Activated naive CD4-positive, alpha-beta T cell treated with Interleukin-2 at 50 U/mL for 16 hours (primary cell): ENCODE measurements at places on chromosomes 6 and 20.
A peak's percentile ranks its signal among the peaks of the same experiment; 100 is the strongest.

- DNase-seq: no peak
Measured at GRCh38 chr6:65627015-65627414, 80.0 kb downstream of the EYS start.

- DNase-seq: no peak
Measured at GRCh38 chr6:68194846-68195478, 440.1 kb upstream of the ADGRB3 start.

GRCh38 chr6:145734486-145735355 is 599 bp downstream of the EPM2A start:
- DNase-seq: peak; percentile 72

DNA sequence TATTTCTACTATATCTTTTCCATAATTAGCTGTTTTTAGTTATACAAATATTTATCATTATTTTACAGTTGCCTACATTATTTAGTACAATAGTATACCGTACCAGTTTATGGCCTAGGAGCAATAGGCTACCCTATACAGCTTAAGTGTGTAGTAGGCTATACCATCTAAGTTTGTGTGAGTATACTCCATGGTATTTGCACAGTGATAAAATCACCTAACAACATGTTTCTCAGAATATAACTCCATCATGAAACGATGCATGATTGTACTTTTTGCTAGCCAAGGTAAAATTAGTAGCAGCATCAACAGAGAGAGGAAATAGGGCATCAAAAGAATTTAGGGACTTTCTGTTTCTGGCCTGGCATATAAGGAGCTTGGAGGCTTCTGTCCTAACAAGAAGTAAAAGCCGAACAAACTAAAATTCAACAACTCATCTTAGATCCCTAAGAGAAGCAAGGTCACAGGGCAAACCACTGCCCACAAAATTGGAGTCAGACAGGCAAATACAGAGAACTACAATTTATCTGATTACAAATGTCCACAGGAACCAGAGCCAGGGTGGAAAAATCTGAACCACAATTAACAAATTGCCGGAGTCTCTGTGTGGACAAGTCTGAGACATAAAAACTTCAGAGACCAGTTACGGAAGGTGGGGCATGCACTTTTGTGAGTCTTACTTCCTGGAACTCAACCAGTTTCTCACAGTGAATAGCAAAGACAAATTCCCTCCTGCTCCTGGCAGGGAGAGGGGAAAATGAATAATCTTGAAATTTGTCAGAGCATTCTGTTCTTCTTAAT is 671.4 kb downstream of the RFPL4B start:
- DNase-seq: no peak

- no peak for DNase-seq
Measured at GRCh38 chr6:33095681-33096080, 19.9 kb downstream of the HLA-DPB1 start.

DNA sequence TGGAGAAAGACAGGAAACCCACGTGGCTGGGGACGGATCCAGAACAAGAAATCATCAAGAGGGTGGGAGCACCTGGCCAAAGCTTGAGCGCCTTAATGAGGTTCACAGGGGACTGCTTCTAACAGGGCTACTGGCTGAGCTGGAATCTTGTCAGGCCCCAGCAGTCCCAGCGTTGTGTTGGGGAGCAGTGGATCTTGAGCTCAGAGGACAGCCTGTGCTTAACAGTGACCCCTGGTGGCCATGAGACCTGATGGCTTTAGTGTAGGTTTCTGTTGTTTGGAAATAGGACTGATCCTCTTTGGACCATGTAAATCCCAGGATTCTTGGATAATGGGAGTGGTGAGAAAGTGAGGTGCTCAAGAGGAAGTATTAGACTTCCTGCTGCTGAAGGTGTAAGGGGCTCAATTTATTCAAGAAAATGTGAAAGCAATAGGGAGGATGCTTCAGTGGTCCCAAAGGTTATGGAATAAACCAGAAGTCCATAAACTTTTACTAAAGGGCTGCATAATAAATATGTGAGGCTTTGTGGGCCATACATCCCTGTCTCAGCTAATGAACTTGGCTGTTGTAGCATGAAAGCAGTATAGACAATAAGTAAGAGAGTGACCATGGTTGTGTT is 216.2 kb downstream of the NFATC2 start:
- peak; percentile 40 for DNase-seq

- DNase-seq: no peak
Measured at GRCh38 chr6:147194652-147195411, 9.4 kb upstream of the STXBP5 start.

- no peak for DNase-seq
Measured at GRCh38 chr6:81495999-81496398, 256.5 kb downstream of the TENT5A start.

GRCh38 chr6:157831424-157832249 is 8.6 kb downstream of the SNX9 start:
- DNase-seq: no peak

- DNase-seq: no peak
Measured at GRCh38 chr20:5967469-5967868, 17.0 kb downstream of the MCM8 start.

DNA sequence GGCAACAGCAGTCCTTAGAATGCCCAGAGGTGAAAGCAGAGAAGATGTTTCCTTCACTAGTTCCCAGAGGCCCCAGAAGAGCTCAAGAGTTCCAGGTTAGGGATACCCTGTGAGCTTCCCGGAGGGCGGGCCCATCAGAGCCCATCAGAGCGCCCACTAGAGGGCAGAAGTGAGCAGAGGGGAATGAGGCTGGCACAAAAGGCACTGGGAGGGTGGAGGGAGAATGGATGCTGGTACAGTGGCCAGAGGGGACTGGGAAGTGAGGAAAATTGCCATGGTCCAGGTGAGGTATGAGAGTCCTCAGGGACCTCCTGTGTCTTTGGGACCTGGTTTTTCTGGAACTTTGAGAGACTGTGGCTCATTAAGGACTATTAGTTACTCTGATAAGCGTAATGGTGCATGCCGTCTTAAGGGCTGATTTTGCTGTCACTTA is 57.3 kb downstream of the LINC00237 start:
- peak; percentile 37 for DNase-seq

- no peak for DNase-seq
Measured at GRCh38 chr20:50629670-50630045, 61.7 kb downstream of the RIPOR3 start.
